Activated T-cell treated with anti-CD3 and anti-CD28 coated beads, Interleukin-2, amount 50 U/mL, for 1 hour (primary cell): ENCODE measurements at places on chromosomes 3 and 15.

DNA sequence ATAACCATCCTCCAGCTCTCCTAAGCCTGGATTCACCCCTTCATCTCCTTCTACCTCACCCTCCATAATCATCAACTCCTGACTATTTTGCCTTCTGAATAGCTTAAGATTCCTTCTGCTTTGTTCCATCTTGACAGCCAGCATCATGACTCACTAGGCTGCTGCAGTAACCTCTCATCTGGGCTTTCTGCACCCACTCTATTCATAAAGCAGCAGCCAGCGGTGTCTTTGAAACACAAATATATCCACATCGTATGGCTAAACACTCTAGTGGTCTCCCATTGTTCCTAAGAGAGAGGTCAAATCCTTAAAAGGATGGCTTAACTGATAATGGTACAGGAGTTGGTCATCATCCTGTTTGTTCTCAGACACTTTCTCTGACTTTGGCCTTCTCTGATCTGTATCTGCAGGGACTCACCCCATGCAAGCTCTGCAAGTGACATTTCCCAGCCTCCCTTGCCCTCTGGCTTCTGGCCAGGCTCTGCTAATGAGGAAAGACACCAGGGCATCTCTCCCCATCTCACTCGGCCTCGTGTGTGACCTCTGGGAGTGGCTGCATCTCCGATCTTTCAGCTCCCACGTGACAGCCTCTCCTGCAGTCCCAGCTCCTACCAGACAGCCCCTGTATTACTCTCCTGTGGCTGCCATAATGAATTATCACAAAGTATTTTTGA, 6.2 kb downstream of the GRK7 start:
- no peak for DNase-seq

GRCh38 chr3:79297245-79297960, 470.4 kb downstream of the ROBO1 start:
- DNase-seq: no peak

DNA sequence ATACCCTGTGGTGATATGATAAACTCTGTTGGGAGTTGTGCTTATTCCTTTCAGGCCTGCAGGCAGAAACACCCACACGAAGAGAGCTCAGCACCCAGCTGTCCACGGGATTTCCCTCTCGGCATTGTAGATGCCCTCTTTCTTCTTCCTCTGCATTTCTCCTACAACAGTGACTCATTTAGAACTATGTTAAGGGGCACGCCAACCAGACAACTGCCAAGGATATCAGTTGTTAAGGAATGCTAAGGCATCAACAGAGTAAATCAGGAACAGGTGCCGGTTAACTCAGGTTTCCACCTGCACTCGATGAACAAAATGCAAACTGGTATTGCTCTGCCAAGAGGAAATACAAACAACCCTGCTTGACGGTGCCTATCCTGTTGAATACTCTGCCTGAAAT, 270.0 kb upstream of the PEX5L start:
- no peak for DNase-seq

DNA sequence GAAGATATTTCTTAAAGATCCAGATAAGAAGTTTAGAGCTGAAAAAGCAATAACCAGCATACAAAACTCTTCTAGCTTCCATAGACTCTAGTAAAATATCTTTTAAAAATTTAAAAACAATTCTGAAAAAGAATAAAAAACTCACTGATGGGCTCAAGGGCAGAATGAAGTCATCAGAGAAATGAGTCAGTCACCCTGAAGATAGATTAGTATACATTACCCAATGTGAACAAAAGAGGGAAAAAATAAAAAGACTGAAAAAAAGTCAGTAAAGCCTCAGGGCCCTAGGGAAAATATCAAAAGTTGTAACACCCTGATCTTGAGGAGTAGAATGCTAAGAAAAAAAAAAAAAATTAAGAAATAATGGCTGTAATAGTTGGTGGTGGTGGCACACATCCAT, 11.4 kb downstream of the DET1 start:
- DNase-seq: no peak

DNA sequence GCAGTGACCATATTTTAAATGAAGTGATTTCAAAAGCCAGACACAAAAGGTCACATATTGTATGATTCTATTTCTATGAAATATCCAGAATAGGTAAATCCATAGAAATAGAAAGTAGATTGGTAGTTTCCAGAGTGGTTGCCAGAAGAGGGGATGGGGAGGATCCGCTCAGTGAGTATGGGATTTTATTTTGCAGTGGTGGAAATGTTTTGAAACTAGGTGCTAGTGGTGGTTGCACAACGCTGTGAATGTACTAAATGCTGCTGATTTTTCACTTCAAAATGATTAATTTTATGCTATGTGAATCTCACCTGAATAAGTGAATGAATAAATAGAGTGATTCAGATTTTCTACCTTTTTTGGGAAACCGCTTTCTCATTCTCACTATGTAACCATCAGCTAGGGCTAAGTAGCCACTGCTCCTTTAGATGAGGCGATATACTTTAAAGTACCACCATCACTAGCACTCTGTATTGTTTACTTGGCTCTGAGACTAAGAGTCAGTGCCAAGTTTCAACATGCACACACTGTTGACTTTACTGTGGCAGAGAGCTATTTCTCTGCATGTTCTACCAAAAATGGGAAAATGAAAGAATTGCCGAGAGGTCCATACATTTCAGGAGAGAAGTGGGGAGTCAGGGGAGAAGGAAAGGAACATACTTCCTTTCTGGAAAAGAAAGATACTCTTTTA, 90.7 kb upstream of the GOLIM4 start:
- DNase-seq: no peak

DNA sequence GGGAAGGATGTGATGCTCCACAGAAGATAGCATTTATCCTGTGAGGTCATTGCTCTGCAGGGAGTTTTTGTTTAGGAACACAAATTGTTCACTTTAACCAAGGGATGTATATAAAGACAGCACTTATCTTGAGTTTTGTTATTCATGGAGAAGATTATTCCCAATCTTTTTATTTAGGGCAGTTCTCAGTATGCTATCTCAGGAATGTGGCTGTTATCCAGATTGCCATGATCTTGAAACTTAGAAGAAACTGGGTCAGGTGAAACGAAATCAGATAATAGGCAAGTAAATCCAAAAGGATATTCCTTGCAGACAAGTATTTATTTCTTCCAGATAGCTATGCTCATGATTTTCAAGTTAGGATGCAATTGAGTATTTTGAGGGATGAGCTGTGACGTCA, 19.3 kb upstream of the TMEM42 start:
- DNase-seq: no peak

- DNase-seq: no peak
Observed at GRCh38 chr15:32663671-32664070, 22.2 kb downstream of the SCG5 start.

DNA sequence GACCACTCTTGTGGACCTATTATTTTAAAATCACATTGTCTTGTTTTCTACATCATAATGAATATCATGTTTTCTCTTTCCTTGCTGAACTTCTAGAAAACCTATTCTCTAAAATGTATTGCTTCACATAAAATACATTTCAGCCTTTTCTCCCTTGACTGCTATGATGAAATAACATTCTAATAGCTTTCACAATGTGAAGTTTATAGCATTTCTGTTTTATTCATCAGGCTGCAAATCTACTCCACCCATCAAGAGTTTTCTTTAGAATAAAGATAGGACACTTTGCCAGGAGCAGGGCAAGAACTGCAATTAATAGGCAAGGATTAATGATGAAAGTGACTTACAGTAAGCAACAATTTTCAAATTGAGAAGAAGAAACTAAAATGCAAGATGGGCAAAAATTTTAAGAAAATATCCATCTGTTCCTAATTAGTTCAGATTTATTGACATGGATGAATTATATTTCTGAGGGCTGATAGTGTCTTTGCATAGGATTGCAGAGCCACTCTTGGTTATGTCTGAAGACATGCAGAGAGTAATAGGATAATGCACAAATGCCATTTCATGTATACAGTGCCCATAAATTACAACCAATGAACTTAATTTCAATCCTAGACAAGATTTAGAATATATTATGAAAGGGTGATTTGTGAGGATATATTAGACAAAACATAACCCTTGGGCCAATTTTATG, 21.7 kb downstream of the LEKR1 start:
- no peak for DNase-seq

DNA sequence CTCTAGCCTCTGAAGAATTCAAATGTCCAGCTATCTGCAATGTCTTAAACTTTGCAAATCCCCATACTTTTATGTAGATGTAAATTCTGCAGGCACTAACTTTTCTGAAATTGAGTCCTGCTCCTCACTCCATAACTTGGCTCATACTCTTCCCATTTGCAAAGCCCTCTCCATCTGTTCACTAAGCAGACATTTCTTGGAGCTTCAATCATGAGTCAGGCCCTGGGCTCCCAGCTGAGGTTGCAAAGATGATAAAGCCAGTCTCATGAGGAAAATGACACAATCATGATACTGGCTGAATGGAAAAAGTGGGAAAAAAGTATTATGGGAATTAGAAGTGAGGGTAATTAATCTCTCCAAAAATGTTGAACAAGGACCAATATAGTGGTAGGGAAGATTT, 507.6 kb downstream of the NR2F2 start:
- no peak for DNase-seq

GRCh38 chr3:114872050-114872449, 275.0 kb downstream of the ZBTB20 start:
- no peak for DNase-seq

DNA sequence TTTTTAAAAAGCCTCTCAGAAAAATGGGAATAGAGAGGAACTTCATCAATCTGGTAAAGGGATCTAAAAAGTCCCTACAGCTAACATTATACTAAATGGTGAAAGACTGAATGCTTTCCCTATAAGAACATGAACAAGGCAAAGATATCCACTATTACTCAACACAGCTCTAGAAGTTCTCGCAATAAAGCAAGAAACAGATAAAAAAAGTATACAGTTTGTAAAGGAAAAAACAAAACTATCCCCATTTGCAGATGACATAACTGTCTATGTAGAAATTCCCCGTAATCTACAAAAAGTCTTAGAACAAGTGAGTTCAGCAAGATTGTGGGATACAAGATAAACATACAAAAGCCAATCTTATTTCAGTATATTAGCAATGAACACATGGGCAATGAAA, 15.4 kb downstream of the EDC3 start:
- no peak for DNase-seq

DNA sequence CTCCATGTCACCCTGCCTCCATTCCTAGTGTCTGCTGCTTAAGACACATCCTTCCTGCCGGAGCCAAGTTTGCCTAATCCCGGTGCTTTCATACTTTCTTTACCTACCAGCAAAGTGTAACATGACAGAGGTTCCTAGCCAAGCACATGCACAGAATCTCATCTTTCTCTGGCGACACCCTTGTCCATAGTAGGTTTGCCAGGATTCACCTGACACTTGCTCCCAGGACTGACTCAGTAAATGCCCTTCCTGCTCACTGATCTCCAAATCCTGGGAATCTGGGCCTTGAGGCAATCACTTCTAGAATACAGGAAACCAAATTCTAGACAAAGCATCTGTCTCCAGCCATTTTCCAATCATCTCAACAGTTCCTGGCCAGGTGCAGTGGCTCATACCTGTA, 10.2 kb upstream of the NR2E3 start:
- no peak for DNase-seq

GRCh38 chr15:80440024-80440423, 35.8 kb downstream of the ARNT2 start:
- DNase-seq: no peak

DNA sequence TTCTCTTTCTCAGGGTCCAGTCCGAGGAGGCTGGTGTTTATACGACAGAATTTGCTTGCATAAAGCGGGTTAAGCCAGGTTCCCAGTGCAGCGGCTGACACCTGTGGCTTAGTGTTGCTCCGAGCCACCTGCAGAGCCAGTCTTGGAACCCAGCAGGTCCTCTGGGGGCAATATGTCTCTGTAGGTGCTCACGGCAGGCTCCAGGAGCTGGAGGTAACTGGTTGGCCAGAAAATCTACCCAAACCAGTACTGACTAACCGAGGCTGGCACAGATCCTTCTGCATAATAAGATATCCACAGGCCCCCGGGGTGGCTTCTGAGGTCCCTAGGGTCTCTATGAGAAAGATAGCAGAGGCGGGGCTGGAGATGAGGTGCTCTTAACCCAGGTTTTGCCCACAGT, 3.2 kb downstream of the MGLL start:
- DNase-seq: no peak

DNA sequence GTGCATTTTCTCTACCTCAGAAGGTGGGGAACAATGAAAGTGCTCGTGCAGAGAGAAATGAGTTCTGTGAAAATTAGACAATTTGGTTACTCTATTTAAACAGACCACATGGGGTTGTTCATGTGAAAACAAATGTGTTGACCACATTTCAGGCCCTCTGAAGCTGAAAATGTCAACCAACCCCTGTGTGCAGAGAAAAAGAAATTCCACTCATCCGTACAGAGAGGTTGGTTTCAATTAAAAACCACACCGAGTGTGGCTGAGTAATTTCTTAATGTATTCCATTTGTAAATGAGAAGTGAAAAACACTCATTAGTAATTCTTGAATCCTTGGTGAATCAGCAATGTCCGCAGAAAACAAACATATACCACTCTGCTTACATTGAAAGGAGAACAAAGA, 46.9 kb upstream of the SLC7A14 start:
- no peak for DNase-seq

GRCh38 chr15:42092398-42093318, 1.7 kb downstream of the PLA2G4D start:
- no peak for DNase-seq

DNA sequence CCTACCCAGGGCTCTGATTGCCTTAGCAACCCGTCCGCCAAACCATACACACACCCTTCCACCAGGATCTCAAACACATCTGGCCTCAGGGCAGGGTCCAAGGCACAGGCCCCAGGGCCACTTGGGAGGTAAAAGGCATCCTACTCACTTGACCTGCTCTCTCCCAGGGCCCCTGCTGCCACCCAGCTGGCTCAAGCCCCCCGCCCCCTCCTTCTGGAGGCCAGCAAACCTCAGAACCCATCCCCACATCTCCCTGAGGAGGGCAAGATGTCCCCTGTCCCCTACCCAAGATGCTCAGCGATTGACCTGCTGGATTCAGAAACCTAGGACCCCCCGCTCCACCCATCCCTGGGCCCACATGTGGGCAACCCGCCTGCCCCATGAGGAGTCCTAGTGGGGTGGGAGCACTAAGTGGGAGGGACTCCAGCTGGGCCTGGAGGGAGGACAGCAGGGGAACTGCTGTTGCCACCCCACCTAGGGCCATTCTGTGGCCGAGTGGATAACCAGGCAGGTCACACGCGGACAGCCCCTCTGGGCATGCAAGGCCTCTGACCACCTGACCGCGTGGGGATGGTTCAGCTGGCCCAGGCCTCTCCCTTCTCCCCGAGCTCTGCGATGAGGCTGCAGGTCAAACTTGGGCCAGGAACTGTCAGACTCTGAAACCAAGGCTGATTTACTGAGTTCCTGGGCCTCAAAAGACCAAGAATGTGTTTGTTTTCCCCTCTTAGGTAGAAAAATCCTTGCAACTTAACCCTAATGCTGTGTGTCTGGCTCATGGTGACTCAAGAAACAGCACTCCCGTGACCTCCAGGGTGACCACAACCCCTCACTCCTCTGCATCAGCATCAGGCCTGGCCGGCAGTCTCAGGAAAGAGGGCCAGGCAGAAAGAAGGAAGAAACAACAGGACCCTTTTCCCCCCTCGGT, 4.2 kb downstream of the MFGE8 start:
- DNase-seq: no peak

- DNase-seq: no peak
Observed at GRCh38 chr3:172259726-172260248, 188.5 kb downstream of the GHSR start.
